EL (cell line): ENCODE measurements at places on chromosomes 16 and 17.
A peak's percentile ranks its signal among the peaks of the same experiment; 100 is the strongest.

DNA sequence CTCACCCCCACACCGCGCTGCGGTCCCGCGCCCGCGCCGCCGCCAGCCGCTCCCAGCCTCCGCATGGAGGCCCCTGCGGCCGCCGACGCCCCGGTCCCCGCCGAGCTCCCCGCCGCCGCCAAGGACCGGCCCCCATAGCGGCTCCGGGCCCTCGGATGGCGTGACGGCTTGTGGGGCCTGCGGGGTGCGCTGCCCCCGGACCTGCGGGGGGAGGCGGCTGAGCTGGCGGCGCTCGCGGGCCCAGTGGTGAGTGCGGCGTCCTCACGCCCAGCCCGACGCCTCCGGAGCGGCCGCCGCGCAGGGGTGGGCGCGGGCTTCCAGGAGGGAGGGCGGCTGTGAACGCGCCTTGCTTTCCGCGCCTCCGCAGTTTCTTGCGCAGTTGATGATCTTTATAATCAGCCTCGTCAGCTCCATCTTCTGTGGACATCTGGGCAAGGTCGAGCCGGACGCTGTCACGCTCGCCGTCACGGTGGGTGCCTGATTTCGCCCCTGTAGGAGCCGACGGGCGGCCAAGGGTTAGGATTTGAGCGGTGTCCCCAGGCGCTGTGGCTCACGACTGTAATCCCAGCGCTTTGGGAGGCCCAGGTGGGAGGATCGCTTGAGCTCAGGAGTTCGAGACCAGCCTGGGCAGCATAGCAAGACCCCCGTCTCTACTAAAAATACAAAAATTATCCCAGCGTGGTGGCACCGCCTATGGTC lies 46.4 kb downstream of the SLC47A1 start:
- peak; percentile 9 for DNase-seq

GRCh38 chr17:45784293-45784740 lies at the start of gene CRHR1:
TSS of gene CRHR1 (plus strand) at chr17:45784320. CDS start at chr17:45784545, 225 bp downstream.
- DNase-seq = no peak

GRCh38 chr16:85086347-85087291 lies 25.7 kb downstream of the CIBAR2 start:
- DNase-seq = peak; percentile 53

DNA sequence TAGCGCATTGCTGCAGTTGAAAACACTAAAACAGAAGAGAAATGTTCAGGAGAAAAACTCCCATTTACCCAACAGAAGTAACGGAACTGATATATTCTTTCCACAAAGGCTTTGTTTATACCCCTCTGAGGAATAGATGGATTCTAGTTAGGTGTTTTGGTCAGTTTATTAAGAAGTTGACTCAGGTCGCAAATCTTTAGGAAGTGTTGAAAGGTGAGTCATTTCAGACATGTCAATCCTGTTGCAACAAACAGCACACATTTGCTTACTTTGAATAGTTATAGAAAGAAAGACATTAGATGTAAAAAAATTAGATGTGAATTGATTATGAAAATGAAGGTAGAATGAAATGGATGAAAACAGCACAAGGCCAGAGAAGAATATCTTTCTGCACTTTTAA lies 941.0 kb downstream of the KCNJ2 start:
- DNase-seq = peak; percentile 27

GRCh38 chr16:53744449-53744848 lies 40.5 kb downstream of the FTO start:
- DNase-seq = no peak

DNA sequence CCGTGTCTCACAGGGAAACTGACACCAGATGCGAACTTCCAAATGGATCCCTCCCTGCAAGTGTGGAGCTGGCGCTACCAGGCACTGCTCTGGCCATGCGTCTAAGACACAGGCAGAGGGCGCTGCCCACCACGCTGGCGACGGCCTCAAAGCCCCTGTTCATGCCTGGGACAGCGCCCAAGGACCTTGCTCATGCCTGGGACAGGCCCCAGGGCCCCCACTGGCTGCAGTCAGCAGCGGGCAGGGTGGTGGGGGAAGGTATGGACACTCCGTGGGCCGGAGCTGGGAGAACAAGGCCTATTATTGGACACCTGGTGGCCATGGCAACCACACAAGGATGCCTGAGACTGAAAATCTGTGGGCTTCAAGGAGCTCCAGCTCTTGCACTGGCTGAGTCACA lies 8.8 kb downstream of the ZG16B start:
- DNase-seq = peak; percentile 78

DNA sequence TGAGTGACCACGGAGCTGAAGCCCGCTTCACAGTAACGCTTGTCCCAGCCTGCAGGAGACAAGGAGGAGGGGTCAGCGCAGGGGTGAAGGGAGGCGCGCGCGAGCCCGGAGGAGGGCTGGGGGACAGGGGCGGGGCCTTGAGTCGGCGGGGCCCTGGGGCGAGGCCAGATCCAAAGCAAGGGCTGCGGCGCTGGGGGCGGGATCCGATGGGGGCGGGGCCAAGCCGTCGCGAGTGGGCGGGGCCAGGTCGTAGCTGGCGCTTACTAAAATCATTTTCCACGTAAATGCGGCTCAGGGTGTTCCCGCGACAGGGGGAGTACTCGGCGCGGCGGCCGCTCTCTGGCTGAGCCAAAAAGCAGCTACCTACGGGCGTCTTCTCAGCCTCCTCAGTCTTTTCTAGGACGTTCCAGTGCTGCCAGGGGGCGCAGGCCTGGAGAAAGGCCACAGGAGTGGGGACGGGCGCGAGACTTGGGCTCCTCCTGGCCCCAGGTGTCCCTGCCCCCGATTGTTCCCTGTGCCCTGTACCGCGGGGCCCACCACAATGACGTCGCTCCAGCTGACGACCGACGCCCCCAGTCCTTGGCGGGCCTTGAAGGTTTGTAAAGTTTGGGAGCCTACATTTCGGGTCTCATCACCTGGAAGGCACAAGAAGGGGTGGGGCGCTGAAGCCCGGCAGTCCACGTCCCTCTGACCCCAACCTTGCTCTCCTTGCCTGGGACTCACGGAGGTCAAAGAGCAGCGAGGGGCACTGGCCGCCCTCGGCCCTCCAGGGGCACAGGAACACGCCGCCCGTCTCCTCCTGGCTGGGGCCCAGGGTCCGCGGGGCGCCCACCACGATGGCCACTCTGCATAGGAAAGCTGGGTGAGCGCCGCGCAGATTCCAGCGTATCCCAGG lies 3.9 kb downstream of the ITGA2B start:
- DNase-seq = peak; percentile 83

DNA sequence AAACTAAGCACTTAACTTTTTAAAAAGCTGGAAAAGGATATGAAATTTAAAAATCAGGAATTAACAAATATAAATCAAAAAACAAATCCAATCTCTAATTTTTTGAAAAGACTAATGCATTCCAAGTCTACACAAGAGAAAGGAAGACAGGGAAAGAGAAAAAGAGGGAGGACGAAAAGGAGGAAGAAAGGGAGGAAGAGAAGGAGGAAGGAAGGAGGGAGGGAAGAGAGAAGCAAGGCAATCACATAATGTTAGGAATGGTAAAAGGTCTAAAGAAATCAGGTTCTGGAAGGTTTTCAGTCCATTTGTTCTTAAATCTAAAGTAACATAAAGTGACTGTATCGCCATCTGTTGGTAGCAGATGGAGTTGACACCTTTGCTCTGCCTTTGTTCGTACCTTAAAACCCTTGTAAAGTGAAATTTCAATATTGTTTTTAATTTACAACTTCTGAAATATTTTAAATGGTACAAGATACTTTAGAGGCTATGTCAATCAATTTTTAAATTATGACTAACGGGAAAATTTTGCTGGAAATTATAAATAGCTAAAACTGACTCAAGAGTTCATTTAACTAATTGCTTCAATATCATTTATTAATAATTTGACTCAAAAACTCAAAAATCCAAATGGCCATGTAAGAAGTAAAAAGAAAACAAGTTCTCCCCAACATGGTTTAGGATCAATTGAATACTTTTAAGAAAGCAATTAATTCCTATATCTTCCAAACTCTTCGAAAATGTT lies 20.4 kb upstream of the CDYL2 start:
- DNase-seq = peak; percentile 41

- peak; percentile 36 for DNase-seq
Measured at GRCh38 chr16:22348291-22348690, 26.1 kb downstream of the CDR2 start.

DNA sequence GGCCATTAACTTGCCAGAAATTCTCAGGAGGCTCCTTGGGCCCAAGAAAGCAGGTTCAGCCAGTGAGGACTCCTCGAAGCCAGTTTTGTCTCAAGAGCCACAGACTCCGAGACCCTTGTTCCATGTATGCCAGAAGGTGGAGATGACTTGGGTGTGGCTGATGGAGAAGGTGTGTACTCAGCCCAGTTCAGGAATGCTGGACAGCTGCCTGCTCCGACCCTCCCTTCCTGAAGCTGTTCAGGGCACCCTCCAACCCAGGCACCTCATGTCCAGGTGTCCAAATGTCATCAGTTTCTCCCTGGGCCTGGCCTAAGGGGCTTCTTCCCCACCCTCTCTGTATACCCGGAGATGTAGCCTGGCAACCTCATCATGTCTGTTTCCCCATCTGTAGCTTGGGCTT lies 40.2 kb downstream of the NOG start:
- no peak for DNase-seq

GRCh38 chr17:4582101-4582501 lies 2.2 kb upstream of the SMTNL2 start:
- no peak for DNase-seq

GRCh38 chr17:79035686-79036085 lies 11.7 kb downstream of the C1QTNF1 start:
- DNase-seq = no peak

DNA sequence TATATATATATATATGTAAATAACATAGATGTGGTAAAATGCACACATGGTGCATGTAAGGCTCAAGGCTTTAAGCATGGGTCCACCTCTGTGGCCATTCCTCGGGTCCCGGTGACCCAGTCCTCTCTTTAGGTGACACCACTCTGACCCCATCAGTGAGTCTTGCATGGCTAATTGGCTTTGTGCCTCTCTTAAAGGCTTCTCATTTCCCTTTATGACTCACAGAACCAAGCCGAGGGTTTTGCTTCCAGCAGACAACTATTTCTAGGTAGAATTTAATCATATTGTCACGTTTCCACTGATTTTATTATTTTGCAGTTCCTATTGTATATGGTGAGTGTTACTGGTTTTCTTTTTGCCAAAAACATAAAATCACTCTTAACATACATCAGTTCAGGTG lies 59.7 kb downstream of the PLCG2 start:
- peak; percentile 20 for DNase-seq

DNA sequence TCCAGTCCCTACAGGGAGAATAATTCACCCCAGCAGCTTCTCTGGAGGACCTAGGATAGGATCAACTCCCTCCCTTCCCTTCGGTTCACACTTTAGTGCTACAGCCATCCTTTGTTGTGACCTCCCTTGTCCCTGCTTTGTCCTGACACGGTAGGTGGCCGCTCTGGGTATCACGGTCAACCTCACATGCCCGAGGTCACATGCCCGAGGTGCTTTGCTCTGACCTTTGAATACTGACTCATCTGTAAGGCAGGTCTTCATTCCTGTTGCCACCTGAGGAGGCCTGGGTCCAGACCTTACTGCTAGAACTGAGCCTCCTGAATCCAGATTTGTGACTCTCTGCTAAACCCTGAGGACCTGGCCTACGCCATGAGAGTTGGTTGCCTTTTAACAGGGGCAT lies 19.7 kb downstream of the ALKBH5 start:
- no peak for DNase-seq
